ENCODE measurements at places on chromosomes 2 and 18.

DNA sequence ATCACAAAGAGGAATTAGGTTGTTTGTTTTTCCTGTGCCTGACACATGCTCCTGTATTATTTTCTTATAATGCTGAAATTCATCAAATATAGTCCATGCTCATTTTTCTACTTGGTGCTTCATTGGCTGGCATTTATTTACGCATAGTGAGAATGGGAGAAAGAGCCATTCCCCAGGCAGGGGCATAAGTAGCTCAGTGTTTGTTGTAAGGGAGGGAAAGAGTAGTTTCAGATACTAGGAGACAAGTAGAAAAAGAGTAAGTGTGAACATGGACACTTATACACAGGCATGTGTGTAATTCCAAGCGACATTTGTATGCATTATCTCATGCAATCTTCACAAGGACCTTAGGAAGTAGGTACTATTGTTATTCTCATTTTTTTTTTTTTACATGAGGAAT, 111.9 kb upstream of the UGP2 start:
- DNase-seq = no peak

DNA sequence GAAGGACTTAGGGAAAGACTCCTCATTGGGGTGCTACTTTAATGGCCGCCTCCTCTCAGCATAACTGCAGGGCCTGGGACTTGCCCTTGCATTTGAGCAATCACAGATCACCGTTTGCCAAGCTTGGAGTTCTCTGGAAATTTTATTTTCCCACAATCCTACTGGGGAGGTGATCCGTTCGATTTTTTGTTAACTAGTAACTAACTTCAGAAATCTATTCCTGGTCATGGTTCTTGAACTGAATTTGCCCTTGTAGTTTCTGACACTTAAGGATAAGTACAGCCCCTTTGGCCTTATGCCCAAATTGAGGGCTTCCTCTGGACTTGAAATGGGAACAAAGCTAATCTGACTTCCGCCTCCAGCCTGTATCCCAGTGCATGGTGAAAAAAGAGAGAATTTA, 60.5 kb upstream of the ST3GAL5 start:
- DNase-seq = no peak

GRCh38 chr2:68429311-68429826, 37.7 kb downstream of the FBXO48 start:
- DNase-seq = no peak

DNA sequence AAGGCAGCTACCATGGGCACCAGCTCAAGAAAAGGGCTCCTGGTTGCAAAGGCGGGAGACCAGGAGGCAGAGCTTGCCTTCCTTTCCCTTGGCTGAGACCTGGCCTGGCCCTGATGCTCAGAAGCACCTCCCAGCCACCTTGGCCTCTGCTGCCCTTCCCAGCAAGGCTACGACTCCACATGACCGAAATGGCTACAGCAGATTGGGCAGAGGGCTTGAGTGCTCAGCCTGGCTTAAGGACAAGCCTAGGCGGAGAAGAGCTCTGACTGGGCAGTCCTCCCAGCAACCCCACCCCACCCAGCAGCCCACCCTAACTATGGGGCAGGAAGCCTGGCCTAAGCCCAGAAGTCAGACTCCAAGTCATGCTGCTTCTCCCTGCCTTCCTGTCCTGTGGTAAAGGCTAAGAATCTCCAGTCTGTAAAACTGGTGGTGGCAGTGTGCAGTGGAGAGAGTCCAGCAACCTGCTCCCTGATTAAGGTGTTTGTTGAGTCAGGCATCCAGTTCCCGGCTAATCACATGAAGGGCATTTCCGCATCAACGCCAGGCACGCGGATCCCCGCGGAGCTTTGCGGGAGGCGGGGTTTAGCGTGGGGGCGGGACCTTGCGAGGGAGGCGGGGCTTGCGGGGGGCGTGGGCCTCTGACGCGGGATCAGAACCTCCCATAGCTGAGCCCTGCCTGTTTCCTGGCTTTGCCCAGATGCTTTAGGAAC, 256.0 kb downstream of the BCL11A start:
- no peak for DNase-seq

DNA sequence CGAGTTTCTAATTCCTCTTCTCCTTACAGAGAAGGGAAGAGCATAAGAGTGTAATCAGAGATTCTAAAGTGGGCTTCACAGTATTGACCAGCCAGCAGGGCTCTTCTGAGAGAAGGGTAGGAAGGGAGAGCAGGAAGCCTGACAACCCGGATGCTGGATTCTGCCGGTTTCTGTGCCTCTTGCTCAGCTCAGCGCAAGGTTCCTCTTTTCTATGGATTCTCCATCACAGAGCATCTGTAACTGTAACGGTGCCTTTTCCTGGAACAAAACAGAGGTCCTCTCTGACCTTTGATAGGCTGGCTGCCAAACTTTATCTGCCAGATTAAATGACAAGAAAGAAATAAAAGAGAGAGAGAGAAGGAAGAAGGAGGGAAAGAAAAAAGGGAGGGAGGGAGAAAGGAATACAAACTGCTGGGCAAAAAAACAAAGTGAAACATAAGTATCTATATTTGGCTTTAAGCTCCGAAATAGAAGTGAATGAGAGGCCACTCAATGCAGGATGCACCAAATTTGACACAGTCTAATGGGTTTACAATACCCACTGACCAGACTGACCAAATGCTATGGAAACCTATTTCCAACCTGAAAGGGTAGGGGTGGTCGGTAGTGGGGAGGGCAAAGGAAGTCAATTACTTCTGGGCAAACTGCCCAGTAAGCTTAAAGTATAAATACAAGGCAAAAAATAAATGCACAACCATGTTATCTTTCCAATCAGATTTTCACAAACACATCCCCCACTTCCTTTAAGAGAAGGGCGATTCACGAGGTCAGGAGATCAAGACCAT, 59.2 kb downstream of the PIEZO2 start:
- DNase-seq = no peak

- no peak for DNase-seq
These were observed 259.4 kb downstream of the TNS1 start for GRCh38 chr2:217743407-217743806.

DNA sequence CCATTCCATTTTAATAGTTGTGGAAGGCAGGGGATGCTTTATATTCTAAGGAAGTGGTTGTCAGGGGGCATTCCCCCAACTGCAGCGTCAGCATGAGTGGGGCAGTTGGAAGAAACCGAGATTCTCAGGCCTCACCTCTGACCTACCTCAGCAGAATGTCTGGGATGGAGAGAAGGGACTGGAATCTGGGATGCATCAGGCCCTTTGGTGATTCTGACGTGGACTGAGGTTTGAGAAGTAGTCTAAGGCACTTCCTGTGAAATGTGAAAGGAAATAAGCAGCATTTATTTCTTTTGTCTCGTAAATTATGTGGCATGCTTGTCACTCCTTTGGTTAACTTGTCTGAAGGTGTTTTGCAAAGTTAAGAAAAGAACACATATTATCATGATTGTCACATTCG, 540.7 kb upstream of the NETO1 start:
- no peak for DNase-seq

- DNase-seq = no peak
These were observed 30.0 kb downstream of the TRAF3IP1 start for GRCh38 chr2:238350150-238350897.

DNA sequence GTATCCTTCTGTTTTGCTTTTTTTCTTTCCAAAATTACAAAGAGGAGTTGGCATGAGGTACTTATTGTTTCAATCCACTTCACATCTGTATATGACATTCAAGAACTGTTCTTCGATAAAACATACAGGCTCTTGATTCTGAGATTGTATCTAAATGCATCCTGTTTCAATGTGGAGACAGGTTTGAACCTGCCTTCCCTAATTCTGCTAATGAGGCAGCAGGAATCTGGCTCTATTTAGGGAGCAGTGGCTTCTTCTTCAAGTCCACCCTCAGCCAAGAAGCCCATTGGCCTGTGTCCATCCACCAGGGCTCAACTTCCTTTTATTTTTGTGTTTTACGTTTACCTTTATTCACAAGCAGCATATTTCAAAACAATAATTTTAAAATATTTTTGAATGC, 84.8 kb upstream of the PIK3C3 start:
- DNase-seq = no peak

- no peak for DNase-seq
These were observed 278.4 kb upstream of the STON1 start for GRCh38 chr2:48251437-48252148.

- no peak for DNase-seq
These were observed 37.8 kb downstream of the CYP26B1 start for GRCh38 chr2:72109904-72110303.

GRCh38 chr2:46333912-46334311, 36.7 kb downstream of the EPAS1 start:
- DNase-seq = no peak

- DNase-seq = no peak
These were observed 3.9 kb downstream of the RPS7 start for GRCh38 chr2:3578987-3579386.

GRCh38 chr2:112149194-112149593, 11.0 kb downstream of the FBLN7 start:
- no peak for DNase-seq

DNA sequence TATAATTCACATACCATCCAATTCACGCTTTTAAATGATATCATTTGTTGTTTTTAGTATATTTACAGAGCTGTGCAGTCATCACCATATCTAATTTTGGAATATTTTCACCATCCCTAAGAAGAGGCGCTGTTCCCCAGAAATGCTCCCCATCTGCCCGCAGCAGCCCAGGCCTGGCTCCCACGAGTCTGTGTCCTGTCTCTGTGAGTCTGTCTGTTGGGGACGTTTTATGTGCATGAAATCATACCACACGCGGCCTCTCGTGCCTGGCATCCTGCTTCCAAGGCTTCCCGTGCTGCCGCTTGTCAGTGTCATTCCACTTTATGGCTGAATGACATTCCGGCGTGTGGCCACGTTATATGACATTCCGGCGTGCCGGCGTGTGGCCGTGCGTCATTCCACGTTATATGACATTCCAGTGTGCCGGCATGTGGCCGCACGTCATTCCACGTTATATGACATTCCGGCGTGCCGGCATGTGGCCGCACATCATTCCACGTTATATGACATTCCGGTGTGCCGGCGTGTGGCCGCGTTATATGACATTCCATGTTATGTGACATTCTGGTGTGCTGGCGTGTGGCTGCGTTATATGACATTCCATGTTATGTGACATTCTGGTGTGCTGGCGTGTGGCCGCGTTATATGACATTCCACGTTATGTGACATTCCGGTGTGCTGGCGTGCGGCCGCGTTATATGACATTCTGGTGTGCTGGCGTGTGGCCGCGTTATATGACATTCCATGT, 276.4 kb downstream of the TWIST2 start:
- DNase-seq = no peak

GRCh38 chr2:33516456-33516995, 40.1 kb downstream of the RASGRP3 start:
- DNase-seq = no peak

GRCh38 chr2:146207901-146208300, 1636.9 kb upstream of the ACVR2A start:
- DNase-seq = no peak

DNA sequence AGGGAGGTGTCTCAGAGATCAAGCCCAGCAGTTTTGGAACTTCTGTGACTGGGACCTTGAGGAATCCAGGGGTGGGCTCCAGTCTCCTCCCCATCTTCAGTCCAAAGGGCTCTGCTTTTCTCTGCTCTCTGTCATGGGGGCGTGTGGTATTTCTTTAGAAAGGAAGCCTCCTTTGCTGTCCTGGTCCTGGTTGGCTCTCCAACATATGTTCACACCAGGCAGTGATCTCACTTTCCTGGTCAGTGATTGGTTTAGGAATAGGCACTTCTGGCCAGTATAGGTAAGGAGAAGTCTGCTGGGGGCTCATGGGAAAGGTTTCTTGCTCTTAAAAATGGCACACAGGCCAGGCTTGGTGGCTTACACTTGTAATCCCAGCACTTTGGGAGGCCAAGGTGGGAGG, 115.5 kb upstream of the HAAO start:
- no peak for DNase-seq

GRCh38 chr2:98216616-98217015, 129.6 kb upstream of the CNGA3 start:
- DNase-seq = no peak

- no peak for DNase-seq
These were observed 3.0 kb upstream of the FIGLA start for GRCh38 chr2:70793450-70793849.

GRCh38 chr2:6909431-6910385, 7.5 kb upstream of the RNF144A start:
- DNase-seq = no peak

DNA sequence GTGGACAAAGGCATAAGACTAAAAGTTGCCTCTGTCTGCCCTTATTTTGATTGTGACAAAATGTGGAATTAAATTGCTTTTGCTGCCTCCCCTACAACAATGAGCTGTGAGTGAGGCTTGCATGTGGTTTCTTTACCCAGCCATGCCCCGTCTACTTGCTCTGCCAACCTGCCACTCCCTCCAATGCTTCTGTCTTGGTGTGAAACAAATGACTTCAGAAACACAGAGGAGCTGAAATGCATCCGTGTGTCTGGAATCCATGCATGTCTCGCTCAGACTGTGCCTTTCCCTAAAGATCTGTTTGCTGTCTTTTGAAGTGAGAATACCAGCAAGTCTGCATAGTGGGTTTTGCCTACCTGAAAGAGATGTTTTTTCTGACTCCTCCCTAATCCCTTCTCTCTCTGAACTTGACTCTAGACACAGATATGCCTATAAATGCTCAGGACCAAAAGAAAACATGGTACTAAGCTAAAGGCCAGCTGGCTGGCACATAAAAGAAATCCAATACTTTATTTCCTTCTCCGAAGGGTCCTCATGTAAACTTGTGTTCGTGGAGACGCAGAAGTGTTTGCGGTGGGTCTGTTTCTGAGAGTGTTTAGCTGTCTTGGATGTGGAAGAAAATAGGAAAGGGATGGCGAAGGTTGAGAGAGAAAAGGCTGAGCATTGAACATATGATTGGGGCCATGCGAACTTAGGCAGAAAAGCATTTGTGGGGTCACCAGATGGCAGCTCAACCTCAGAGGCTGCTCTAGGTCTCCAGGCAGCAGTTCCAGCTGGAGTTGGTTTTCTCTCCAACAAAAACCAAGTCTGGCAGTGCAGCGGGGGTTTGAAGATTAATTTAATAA, 120.5 kb downstream of the CCBE1 start:
- DNase-seq = no peak
